ENCODE measurements at places on chromosomes 4 and X.

DNA sequence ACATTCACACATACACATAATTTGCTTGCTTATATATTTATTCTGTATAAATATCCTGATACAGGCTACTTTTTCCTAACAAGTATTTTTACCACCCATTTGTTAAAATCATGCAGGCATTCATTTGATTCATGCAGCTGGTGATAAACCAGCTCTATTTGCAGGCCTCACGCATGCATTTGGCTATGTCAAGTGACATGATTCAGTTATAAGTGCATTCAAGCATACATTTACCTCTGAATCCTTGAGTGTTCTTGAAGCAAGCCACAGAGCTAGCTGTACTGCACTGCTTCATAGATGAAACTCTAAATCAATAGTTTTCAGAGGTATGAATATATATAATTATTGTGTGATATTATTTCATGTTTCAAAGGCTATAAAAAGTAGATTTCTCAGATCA, 544.0 kb upstream of the AGA start:
- DNase-seq, result no peak

GRCh38 chr4:187992971-187993370, 2.6 kb upstream of the ZFP42 start:
- no peak for DNase-seq

- no peak for DNase-seq
These were observed 47.8 kb downstream of the NIPAL1 start for GRCh38 chr4:48064349-48064748.

DNA sequence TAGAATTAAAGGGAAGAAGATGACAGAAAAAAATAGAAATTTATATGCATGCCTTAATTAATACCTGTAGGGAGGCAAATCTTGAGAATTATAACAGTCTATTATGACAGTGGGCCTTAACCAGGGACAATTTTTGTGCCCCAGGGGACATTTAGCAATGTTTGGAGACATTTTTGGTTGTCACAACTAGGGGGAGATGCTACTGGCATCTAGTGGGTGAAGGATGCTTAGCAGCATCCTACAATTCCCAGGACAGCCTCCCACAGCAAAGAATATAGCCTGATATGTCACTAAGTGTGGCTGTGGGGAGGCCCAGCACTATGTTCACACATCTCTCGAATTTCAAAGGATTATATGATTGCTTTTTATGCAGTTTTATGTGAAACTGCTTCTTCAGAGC, 10.5 kb downstream of the GPR82 start:
- DNase-seq, result no peak

DNA sequence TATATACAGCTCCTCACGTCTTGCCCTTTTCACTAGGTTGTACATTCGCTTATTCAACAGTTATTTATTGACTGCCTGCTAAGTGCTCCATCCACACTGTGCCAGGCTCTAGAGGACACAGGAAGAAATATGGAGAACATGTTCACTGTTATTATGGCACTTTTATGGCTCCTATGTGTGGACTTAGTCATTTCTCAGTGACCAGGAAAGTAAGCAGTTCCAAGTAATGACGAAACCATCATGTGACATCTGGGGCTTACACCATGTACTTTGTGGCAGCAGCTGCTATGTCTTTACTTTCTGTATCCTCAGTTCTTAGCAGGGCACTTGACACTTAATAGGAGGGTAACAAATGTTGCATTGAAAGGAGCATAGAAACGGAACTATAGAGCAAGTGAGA, 278.0 kb downstream of the ANK2 start:
- no peak for DNase-seq

GRCh38 chrX:12352922-12353321, 214.6 kb downstream of the FRMPD4 start:
- no peak for DNase-seq

- DNase-seq, result no peak
These were observed 324.2 kb downstream of the TMA16 start for GRCh38 chr4:163818673-163819072.

DNA sequence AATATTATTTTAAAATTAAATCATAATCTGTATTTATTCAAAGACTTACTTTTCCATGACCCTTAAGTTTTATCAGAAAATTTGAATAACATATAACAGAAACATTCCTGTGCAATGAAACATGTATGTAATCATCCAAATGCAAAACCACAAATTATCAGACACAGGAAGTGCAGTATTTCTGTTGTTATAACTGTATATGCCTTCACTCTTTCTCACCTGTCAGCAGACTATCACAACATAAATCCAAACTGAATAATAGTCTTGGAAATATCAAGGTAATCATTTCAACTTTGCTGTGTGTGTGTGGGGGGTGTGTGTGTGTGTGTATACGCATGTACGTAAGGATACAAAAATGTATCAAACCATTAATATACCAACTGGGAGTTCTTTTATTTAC, 285.9 kb downstream of the SLC7A11 start:
- DNase-seq, result no peak

DNA sequence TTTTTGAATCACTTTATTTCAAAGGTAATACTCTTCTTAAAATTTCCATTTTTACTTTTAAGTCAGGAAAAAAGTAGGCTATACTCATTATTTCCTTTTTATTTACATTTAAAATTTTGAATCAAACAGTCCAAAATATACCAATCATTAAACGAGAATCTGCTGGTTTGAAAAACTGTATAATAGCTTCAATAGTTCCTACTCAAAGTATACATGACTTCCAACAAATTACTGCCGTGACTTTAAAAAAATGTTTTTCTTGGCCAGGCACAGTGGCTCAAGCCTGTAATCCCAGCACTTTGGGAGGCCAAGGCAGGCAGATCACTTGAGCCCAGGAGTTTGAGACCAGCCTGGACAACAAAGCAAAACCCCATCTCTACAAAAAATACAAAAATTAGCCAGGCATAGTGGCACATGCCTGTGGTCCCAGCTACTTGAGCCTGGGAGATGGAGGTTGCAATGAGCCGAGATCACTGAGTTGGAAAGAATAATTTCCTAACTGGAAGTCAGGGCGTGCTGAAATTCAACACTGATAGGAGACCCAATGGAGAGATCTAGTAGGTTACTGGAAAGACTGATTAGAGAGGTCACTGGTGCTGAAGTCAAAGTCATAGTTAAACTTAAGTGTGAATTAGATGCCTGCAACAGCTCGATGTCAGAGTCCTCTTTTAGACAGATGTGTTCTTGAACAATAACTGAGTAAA, 9.0 kb downstream of the KLHL8 start:
- no peak for DNase-seq

DNA sequence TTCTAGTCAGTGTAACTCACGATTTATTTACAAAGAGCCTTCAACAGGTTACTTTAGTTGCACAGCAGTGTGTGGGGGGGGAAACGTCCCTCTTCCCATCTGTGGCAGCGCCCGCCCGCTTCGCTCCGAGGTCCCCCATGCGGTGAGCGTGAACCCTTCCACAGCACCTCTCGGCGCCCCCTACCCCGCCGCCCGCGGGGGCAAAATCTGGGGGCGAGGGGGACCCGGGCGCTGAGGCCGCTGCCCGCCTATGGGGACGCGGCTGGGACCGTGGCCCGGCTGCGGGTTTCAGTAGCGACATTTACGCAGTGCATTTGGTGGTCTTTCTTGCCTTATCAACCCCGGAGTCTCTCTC, 6.4 kb downstream of the NKX6-1 start:
- DNase-seq, result no peak

DNA sequence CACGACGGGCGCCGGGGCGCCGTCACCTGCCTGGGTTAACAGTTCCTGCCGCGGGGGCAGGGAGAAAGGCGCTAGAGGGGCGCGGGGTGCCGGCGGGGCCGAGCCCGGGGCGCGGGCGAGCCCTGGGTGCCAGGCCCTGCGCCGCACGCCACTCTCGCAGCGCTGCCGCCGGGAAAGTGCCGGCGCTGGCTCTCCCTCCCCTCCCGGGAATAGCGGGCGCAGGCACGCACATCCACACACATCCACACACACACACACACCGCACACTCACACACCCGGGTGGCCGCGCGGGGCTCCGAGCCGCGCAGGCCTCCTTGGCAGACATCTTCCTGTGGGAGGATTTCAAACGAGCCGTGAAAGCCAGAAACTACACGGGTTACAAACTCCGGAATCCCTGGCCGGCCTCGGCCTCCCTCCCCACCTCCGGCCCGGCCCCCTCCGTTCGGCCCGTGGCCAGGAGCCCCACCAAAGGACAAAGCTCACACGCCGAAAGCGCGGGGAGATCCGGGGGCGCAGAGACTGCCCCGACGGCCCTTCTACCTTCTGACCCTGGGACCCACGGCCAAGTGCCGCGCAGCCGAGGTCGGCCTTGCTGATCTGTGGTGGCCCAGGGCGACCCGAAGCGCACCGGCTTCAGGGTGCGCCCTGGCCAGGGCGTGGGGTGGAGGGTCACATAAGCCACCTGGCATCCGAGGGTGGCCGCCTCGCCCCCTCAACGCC, 92.3 kb downstream of the BCOR start:
- no peak for DNase-seq

GRCh38 chr4:62471021-62471420, 1270.9 kb downstream of the ADGRL3 start:
- no peak for DNase-seq

GRCh38 chr4:143188136-143189088, 3.7 kb downstream of the USP38 start:
- no peak for DNase-seq

DNA sequence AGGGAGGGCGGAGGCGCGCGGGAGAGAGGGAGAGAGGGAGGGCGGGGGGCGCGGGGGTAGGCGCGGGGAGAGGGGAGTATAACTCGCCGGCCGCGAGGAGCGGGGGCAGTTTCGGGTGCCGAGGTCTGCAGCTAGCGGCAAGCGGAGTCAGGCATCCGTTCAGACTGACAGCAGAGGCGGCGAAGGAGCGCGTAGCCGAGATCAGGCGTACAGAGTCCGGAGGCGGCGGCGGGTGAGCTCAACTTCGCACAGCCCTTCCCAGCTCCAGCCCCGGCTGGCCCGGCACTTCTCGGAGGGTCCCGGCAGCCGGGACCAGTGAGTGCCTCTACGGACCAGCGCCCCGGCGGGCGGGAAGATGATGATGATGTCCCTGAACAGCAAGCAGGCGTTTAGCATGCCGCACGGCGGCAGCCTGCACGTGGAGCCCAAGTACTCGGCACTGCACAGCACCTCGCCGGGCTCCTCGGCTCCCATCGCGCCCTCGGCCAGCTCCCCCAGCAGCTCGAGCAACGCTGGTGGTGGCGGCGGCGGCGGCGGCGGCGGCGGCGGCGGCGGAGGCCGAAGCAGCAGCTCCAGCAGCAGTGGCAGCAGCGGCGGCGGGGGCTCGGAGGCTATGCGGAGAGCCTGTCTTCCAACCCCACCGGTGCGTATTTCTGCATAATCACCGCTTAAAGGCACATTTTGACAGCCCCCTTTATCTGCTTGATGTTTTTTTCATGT, at the start of gene POU4F2:
POU4F2 (plus strand) TSS at position 108 of the 720 bp plus-strand sequence; CDS start at position 356, 248 bp downstream.
- DNase-seq, result no peak

DNA sequence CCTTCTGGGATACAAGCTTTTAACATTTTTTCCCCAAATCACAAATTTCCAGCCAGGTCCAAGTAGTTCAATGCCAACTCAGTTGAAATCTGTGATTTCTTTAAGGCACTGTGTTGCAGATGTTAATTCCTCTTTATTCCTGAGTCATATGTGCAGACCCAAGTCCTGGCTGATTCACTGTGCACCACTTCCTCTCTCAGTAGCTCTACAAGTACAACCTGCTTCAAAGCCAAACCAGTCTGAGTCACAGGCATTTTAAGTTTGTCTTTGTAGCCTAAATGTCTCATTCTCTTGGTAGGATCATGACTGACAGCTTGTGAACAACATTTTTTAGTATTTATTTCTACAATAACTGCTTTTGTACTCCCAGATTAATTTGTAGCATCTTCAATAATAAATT, 165.6 kb upstream of the S100G start:
- DNase-seq, result no peak

DNA sequence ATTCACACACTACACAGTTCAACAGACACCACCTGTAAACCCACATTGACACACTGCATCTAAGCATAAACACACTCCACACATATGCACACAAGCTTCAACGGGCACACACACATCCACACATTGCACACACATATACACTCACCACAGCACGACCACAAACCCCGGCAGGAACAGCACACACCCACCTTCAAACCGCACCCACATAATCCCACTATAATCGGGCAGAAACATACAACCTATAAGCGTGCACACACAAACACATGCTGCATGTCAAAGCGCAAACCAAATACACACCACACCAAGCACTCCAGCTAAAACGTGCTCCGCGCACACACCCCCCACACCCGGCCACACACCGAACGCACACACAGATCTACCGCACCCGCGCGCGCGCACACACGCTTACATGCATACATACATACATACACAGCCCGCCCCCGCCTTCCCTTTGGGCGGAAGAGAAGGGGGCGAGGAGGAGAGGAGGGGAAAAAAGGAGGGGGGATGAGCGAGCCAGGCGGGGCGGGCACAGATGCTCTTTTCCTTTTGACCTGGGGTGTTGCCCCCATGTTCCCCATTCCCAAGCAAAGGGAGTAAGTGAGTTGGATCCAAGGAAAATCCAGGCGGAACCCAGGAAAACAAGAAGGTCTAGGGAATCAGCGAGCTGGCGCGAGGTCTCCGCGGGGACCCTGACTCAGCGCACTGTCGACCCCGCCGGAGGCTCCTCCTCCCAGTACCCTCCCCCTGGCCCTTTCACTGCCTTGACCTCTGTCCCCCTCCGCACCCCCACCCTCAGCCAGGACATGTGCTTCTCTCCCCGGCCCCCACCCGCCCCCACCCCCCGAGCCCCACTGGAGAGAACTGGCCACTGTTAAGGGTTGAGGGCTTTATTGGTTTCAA, 9.9 kb downstream of the ARHGAP36 start:
- DNase-seq, result no peak

GRCh38 chrX:124362072-124362471, 15.7 kb downstream of the SH2D1A start:
- DNase-seq, result no peak

- DNase-seq, result no peak
These were observed 173.7 kb upstream of the LEF1 start for GRCh38 chr4:108342325-108342970.

- no peak for DNase-seq
These were observed 62.2 kb upstream of the ACSL1 start for GRCh38 chr4:184887947-184888346.

DNA sequence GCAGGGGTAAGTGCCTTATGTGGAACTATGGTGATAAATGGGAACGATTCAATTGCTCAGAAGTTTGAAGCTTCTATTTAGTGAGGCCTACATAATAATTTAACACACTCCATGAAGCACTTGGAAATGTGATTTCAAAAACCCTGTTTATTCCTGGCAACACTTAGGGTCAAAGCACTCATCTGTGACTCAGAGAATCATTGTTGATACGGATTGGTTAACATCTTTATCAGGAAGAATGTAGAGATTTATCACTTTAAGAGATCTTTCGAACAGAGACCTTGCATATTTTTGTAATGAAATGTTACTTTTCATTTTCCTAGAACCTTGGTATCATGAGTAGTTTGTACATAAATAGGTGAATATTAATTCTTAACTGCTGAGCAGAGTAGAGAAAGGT, 269.1 kb upstream of the SLIT2 start:
- DNase-seq, result no peak

- no peak for DNase-seq
These were observed 84.5 kb downstream of the MAGEB17 start for GRCh38 chrX:16251782-16252181.
